ENCODE measurements at places on chromosomes 3 and 15.

DNA sequence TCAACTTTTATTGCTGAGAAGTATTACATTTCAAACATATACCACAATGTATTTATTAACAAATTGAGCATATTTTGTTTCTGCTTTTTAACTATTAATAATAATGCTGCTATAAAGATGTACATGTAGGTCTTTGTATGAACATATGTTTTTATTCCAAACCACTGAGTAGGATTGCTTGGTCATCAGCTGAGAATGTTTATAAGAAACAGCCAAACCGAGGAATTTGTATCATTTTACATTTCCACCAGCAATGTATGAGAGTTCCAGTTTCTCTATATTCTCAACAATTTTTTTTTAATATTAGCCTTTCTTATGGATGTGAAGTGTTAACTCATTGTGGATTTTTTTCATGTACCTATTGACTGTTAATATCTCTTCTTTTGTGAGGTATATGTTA, 119.5 kb upstream of the MDFIC2 start:
- DNase-seq: no peak

GRCh38 chr15:66961407-66961884, 104.0 kb upstream of the SMAD3 start:
- no peak for DNase-seq

GRCh38 chr3:183008800-183009199, 28.5 kb upstream of the DCUN1D1 start:
- no peak for DNase-seq

- DNase-seq: no peak
Observed at GRCh38 chr3:152334761-152335160, 66.0 kb downstream of the MBNL1 start.

GRCh38 chr3:161859865-161860450, 363.4 kb downstream of the OTOL1 start:
- DNase-seq: no peak

GRCh38 chr15:98669638-98670037, 21.3 kb downstream of the IGF1R start:
- no peak for DNase-seq

- DNase-seq: no peak
Observed at GRCh38 chr3:42786212-42786611, 13.2 kb upstream of the CCDC13 start.

GRCh38 chr3:53673722-53674350, 172.4 kb downstream of the CHDH start:
- no peak for DNase-seq

DNA sequence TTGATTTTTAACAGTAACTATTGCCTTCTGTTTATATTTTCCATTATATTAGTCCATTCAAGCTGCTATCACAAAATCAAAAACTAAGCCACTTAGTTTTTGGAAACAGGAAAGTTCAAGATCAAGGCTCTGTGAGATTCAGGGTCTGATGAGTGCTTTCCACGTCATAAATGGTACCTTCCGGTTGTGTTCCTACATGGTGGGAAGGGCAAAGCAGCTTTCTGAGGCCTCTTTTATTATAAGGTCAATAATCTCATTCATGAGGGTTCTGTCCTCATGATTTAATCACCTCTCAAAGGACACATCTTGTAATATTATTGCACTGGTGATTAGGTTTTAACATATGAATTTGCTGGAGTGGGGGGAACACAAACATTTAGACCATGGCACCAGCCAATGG, 152.0 kb downstream of the VGLL3 start:
- no peak for DNase-seq

DNA sequence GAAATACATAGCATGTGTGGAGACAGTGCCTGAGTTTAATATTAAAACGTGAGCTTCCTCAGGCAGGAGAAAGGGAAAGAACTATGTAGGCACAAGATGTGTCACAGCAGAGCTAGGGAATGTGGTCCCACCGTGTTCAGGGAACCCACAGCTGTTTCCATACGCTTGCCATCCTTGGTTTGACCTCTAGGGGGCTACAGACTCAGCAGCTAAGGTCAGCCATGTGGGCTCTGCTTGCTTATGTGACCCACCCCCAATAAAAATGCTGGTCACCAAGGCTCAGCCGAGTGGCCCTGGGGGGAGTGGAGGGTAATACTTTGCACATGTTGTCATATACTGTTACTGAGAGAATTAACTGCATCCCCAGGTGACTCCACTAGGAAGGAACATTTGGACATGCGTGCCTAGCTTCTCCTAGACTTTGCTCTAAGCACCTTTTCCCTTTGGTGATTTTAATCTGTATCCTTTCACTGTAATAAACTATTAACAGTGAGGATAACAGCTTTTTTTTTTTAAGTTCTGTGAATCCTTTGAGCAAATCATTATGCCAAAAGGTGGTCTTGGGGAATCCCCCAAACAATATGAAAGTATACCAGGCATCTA, 3.3 kb downstream of the TUBGCP5 start:
- DNase-seq: peak; percentile 2

GRCh38 chr3:184541886-184542562, 19.6 kb upstream of the EPHB3 start:
- DNase-seq: no peak

DNA sequence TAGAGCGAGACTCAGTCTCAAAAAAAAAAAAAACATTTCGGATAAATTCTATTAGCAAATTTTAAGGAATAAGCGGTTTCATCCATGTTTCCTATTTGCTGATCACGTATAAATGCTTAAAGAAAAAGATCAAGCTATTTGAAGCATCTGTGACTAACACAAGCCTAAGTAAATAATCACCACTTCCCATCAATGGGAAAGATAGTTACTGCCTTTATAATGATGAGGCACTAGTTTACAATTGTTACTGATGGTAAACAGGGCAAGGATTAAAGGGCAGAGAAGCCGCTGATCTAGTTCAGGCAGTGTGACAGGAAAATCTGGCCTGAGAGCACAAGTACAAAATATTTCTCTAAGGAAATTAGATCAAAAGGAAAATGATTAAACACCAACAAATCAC, 13.7 kb downstream of the CLPX start:
- DNase-seq: no peak

GRCh38 chr3:139265131-139266016, 78.4 kb upstream of the MRPS22 start:
- DNase-seq: no peak

DNA sequence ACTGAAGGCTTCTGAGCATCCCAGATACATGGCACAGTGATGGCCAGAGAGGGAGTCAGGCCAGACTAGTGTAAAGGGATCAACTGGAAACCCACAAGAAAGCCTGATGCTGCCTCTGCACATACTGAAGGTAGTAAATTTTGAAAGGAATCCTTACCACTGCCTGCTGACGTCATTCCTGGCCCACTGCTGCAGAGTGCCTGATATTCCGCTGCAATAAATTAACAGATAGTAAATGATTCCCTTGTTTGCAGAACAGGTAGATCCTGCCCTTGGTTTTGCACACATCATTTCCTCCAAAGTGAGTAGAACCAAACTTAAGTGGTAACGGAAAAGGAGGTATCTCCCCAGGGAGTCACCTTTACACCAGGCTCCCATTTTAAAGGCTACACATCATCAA, 146.7 kb downstream of the FBN1 start:
- DNase-seq: no peak

GRCh38 chr15:53038655-53038941, 248.5 kb upstream of the ONECUT1 start:
- DNase-seq: no peak

- no peak for DNase-seq
Observed at GRCh38 chr3:46228260-46229242, 13.7 kb upstream of the CCR3 start.

DNA sequence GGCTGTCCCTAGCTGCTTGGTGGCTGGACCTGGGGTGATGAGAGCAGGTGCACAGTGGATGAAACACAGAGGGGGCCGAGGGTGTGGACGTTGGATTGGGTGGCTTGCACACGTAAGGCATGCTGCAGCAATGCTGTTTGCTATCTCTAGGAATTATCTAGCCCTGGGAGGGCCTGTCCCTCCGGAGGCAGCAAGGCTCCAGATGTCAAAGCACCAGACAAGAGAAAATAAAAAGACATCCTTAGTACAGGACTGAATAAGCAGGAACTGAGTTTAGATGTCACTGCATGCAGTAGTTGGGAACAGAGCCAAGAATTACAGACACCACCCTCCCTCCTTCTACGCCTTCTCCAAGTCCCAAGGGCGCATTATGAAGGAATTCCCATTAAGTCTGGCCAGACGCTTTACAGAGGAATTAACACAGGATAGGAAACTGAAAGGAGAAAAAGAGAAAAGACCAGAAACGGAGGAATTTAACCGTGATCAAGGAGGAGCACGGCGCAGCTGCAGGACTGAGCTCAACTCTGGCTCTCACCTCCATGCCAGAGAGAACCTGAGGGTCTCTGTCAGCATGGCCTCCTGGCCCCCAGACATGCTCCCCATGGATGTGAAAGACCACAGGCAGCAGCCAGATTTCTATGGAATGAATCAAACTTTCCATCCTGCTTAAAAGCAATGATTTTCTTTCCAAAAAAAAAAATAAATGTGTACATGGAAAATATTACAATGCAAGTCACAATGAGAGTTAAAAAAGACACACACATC, 13.8 kb downstream of the ATP10A start:
- DNase-seq: no peak

DNA sequence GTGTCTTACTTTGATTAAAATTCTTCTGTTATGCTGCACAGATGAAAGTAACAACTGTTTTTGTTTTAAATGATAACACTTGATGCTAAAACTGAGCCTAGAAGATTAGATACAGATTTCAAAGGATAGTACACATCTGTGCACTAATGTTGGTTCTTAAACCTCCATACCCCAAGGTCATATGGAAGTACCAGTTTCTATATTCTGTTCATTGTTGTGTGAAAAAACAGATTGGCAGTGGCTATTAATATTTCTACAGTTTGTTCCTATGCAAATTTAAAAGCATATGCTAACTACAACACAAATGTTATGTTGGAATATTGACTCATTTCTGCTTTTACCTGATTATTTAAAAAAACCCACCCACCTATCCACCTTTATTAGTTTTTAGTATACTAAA, 32.0 kb upstream of the GBE1 start:
- no peak for DNase-seq

DNA sequence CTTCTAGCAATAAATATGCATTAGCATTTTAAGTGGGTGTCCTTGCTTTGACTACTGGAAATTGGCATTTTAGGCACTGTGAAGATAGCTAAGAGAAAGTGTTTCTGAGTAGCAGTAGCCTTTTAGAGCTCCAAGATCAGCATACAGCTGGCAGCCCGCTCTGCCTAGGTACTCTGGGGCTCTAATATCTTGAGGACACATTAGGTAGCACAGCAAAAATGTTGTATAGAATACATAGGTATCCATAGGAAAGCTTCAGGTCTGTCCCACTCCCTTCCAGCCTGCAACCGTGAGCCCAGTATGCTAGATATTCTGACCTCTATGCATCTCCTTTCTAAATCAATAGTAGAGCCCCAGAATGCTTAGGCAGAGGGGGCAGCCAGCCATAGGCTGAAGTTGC, 670.5 kb downstream of the NLGN1 start:
- no peak for DNase-seq

- no peak for DNase-seq
Observed at GRCh38 chr15:73172508-73172907, 120.2 kb downstream of the NEO1 start.

- no peak for DNase-seq
Observed at GRCh38 chr3:70982700-70983140, 600.8 kb downstream of the FOXP1 start.

DNA sequence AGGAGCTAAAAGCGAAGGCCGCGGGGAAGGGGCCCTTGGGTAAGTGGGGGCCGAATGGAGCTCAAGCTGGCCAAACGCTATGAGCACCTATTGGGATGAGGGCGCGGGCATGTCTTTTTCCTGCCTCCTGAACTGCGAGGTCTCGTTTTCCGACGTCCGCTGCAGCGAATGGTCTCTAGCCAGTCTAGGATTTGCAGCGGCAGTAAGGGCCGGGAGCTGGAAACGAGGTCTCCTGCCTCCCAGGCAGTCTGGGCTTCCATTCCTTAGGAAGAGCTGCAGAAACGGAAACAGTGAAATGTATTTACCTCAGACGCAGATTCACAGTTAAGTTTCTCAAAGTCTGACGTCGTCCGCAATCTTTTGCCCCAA, 517 bp downstream of the TMA7 start:
- DNase-seq: no peak

- no peak for DNase-seq
Observed at GRCh38 chr3:88584451-88584850, 434.7 kb downstream of the C3orf38 start.

- no peak for DNase-seq
Observed at GRCh38 chr3:72633534-72633933, 214.7 kb downstream of the SHQ1 start.

DNA sequence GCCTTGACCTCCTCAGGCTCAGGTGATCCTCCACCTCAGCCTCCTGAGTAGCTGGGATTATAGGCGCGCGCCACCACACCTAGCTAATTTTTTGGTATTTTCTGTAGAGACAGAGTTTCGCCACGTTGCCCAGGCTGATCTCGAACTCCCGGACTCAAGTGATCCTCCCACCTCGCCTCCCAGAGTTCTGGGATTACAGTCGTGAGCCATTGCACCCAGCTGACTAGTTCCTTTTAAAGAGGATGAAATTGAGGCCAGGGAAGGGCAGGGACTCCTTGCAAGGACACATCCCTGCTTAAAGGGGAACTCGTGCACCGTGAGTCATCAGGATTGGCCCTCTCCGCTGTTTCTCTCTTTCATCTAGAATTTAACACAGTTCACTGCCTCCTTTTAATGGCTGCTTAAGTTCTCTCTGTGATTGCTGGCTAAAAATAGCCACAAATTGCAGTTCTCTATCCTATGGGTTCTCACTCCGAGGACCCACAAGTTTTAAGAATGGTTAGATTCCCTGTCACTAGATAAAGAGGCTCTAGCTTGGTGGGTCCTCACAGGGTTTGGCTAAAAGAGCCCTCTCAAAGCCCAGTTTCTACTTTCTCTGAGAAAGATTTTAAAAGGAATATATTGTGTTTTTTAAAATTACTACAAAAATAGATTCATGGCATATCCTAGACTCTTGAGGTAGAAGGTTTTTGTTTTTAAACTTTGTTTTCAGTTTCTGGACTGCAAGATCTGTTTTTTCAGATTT, 1.4 kb downstream of the CRTAP start:
- no peak for DNase-seq

GRCh38 chr3:17489139-17489538, 253.3 kb downstream of the TBC1D5 start:
- DNase-seq: no peak

Measured in NCI-H1092 treated with DMSO at 0.1 percent for 48 hours (cell line).